Hepatocyte (in vitro differentiated cells): ENCODE measurements at places on chromosomes 5 and 9. TPM values are rescaled to one million over a fixed set of nuclear protein-coding genes. Genes with fewer than 3 reads are reported as not detected.

GRCh38 chr5:159764283-159765134 lies 151.8 kb upstream of the ADRA1B start:
- no peaks in the 10 kb centered on the region for H3K4me1 ChIP-seq
- no peaks in the 10 kb centered on the region for H3K36me3 ChIP-seq
- H3K27me3 ChIP-seq: no peaks in the 10 kb centered on the region

DNA sequence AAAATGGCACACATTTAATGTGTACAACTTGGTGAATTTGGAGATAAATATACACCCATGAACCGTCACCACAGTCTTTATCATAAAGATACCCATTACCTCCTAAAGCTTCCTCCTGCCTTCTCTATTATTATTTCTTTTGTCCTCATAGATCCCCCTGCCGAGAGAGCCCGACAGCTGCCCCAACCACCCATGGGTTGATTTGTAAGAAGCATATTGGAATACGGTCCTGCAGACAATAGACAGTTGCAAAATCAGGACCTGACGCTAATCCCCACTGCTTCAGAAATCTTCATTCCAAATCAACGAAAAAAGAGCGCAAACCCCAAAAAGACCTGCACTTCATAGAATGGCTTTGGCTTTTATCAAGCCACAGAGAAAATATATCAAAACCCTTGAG lies 697.5 kb downstream of the SEMA5A start:
- H3K27ac ChIP-seq: no peak overlapping the region
- no peak overlapping the region for H3K4me3 ChIP-seq
- no peaks in the 10 kb centered on the region for H3K36me3 ChIP-seq
- H3K4me1 ChIP-seq: peaks cover 12% of the 10 kb centered on the region
- no peaks in the 10 kb centered on the region for H3K27me3 ChIP-seq
- no peak for DNase-seq

DNA sequence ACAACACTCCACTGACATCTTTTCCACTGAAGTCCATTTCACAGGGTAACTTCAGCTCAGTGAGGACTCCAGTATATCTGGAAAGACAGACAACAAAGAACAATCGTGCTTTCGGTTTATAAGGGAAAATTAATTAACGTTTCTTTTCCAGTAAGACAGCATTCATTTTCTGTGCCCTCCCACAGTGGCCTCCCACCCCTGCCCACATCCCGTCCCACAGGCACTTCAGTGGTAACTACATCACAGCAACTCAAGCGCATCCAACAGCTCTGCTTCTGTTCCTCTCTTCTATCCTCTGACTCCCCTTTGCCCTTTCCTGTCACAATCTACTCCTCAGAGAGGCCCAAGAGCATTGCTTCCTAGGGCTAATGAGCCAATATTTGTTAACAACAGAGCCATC lies 40.3 kb downstream of the GLDC start:
- no peak for DNase-seq
- no peaks in the 10 kb centered on the region for H3K4me1 ChIP-seq
- H3K36me3 ChIP-seq: no peaks in the 10 kb centered on the region
- no peaks in the 10 kb centered on the region for H3K27me3 ChIP-seq
- H3K4me3 ChIP-seq: no peak overlapping the region

- H3K27me3 ChIP-seq: no peaks in the 10 kb centered on the region
- H3K4me1 ChIP-seq: peaks cover 6% of the 10 kb centered on the region
- no peaks in the 10 kb centered on the region for H3K36me3 ChIP-seq
These were observed 133.0 kb downstream of the WNK2 start for GRCh38 chr9:93316726-93317494.

DNA sequence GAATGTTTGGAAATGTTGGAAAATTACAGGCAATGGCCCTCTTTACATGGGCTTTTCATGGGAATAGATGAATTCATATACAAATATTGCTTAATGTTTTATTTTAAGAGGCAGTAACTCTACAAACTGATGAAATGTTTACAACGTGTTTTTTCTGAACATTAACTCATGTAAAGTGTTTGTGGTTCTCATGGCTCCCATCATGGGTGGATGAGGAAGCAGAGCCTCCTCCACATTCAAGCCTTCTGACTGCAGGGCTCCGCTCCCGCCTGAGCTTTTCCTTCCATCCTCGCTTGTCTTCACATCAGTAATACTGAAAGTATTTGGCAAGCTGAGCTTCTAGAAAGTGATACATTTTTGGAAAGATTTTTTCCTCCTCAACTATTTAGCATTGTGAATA lies 204.2 kb downstream of the ARHGAP26 start:
- no peaks in the 10 kb centered on the region for H3K4me1 ChIP-seq
- no peaks in the 10 kb centered on the region for H3K36me3 ChIP-seq

DNA sequence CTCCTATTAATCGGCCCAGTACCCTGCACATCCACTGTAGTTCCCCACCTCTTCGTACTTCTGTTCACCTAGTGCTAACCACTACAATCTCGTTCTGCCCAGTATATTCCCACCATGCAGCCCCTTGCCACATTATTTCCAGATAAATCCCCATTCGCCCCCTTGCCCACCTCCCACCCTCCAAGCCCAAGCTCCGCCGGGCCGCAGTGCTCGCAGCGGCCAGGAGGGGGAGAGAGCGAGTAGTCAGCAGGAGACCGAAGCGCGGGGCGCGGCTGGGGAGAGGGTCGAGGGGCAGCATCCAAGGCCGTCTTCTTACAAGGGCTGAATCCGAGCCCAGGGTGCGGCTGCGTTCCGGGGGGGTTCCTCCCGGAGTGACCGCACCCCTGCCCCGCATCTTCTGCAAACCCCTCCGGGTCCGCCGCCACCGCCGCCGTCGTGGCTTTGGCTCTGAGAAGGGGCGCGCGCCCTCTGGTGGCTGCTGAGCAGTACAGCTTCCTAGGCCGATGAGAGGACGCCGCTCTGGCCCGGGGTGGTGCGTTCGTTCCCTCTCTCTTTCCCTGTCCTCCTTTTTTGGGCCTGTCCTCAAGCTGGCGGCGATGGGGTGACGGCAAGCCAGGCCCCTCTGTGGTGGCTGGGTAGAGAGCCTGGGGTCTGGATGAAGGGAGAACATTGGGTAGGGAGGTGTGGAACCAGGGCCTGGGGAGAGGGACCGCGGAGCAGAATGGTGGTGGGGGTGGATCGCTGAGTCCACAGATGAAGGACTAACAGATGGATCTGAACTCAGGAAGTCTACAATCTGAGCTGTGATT lies 30.0 kb upstream of the PSD2 start:
- no peaks in the 10 kb centered on the region for H3K36me3 ChIP-seq
- peak; percentile 91 for DNase-seq
- H3K4me3 ChIP-seq: peak overlapping the region; percentile 23
- peaks cover 7% of the 10 kb centered on the region for H3K4me1 ChIP-seq

DNA sequence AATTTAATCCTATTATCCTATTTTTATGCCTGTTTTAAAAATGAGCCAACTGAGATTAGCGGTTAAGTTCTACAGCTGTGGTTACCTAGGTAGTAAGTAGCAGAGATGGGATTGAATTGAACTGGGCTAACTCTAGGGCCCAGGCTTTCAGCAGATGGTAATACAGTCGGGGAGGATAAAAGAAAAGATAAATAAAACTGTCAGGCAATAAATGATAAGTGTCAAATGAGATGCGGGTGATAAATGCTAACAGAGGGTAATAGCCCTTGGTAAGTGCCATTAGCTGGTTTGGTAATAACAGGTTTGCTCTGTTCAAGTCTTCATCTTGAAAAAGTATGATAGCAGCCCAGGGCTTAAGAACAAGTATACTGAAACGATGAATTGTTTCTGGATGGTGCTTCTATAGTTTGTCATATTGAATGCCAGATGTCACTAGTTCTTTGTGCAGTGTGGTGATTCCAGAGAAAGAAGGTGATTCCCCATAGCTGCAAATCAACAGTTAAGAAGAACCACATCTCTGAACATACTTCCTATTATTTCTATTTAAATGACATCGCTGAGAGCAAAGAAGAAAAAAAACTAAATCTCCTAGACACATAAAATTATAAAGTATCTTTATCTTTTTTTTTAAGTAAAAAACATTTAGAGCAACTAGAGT lies 360.8 kb upstream of the PANK3 start:
- H3K4me1 ChIP-seq: peaks cover 33% of the 10 kb centered on the region
- H3K4me3 ChIP-seq: no peak overlapping the region
- DNase-seq: no peak
- no peaks in the 10 kb centered on the region for H3K36me3 ChIP-seq
- H3K27me3 ChIP-seq: no peaks in the 10 kb centered on the region

GRCh38 chr5:74640954-74641734 lies 616 bp upstream of the ENC1 start:
- H3K36me3 ChIP-seq: no peaks in the 10 kb centered on the region
- H3K27me3 ChIP-seq: no peaks in the 10 kb centered on the region
- H3K4me3 ChIP-seq: peak overlapping the region; percentile 85
- peaks cover 27% of the 10 kb centered on the region for H3K4me1 ChIP-seq
- peak; percentile 95 for DNase-seq

GRCh38 chr9:70160686-70161600 lies 97.8 kb upstream of the SMC5 start:
- no peak for DNase-seq
- peaks cover 10% of the 10 kb centered on the region for H3K4me1 ChIP-seq
- peak overlapping the region; percentile 42 for H3K27ac ChIP-seq
- no peaks in the 10 kb centered on the region for H3K36me3 ChIP-seq
- H3K27me3 ChIP-seq: no peaks in the 10 kb centered on the region

DNA sequence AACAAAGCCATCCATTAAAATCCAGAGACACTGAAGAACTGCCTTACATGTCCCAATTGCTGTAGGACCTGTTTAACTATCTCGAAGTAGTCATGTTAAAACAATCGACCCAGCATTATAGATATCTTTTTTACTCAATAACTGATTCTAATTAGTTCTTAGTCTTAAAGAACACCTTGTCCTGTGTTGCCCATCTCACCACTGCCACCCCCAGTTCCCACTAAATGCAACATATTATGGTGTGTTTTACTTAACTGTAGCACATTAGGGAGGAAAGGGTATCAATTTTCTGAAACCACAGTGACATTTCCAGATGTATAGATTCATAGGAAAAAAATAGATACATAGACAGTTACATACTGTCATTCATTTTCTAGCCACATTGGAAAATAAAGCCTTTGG lies 221.2 kb downstream of the MEF2C start:
- no peak overlapping the region for H3K27ac ChIP-seq
- H3K27me3 ChIP-seq: peaks cover 98% of the 10 kb centered on the region
- no peak for DNase-seq

- no peak for DNase-seq
- no peaks in the 10 kb centered on the region for H3K27me3 ChIP-seq
- H3K36me3 ChIP-seq: no peaks in the 10 kb centered on the region
- H3K4me3 ChIP-seq: no peak overlapping the region
These were observed 21.5 kb upstream of the TGFBI start for GRCh38 chr5:136007271-136007670.

GRCh38 chr5:39464088-39464487 lies 39.3 kb upstream of the DAB2 start:
- H3K36me3 ChIP-seq: no peaks in the 10 kb centered on the region
- H3K4me3 ChIP-seq: no peak overlapping the region
- no peak for DNase-seq
- no peaks in the 10 kb centered on the region for H3K27me3 ChIP-seq

Gene IFNA10
- not detected in 2 replicates for total RNA-seq

Gene PNPLA7
- 0.56 and 0.77 TPM in 2 replicates for total RNA-seq

Gene ADAMTS16
- total RNA-seq: 3.2 and 5.9 TPM in 2 replicates

Gene LCN10
- total RNA-seq: not detected in 2 replicates

Gene PTGR1
- total RNA-seq: 290 and 318 TPM in 2 replicates
